ENCODE measurements at places on chromosomes 11 and 22. TPM values are rescaled to one million over a fixed set of nuclear protein-coding genes. Genes with fewer than 3 reads are reported as not detected.

DNA sequence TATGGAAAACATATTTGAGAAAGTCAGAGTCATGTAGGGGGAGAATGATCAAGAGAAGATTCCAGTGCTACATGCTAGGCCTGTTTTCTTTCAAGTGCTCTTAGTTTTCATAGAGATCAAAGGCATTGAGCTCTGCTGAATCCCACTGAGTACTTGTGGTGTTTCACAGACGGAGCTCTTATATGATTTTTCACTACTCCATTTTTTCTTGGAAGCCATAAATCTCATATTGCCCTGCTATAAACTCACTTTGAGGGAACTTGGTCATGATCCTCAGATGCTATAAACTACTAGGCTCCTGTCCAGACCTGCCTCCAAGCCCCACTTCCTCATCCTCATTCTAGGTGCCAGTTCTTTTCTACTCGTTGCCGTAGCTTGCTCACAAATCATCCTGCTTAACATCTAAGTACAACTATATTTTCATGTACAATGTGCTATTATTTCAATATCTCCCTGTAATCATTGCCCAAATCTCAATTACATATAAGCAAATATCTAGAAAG is 180.8 kb upstream of the CCDC179 start:
- H3K36me3 ChIP-seq = no peaks in the 10 kb centered on the region
- H3K4me3 ChIP-seq = no peak overlapping the region
- no peaks in the 10 kb centered on the region for H3K27me3 ChIP-seq
- no peaks in the 10 kb centered on the region for H3K4me1 ChIP-seq
- DNase-seq = no peak

GRCh38 chr11:16902781-16903378 is 111.3 kb downstream of the PLEKHA7 start:
- H3K4me1 ChIP-seq = no peaks in the 10 kb centered on the region
- DNase-seq = no peak
- H3K27ac ChIP-seq = no peak overlapping the region
- no peaks in the 10 kb centered on the region for H3K36me3 ChIP-seq

DNA sequence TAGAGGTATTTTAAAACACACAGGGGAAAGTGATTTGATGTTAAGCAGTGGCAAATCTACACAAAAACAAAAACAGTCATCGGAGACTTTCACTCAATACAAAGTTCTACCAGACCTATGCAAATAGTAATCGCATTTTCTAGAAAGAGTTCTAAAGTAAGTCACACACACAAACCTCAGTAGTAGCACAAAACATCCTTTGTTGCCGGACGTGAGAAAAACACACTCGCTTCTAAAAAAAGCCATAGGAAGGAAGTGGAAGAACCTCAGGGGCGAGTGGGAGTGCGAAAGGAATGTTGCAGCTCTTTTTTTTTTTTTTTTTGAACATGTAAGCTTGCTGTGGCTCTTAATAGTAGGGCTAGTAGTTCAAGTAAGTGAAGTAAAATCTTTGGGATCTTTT is 88.9 kb downstream of the MAML2 start:
- no peaks in the 10 kb centered on the region for H3K4me1 ChIP-seq
- DNase-seq = no peak
- H3K36me3 ChIP-seq = no peaks in the 10 kb centered on the region
- no peak overlapping the region for H3K27ac ChIP-seq
- H3K27me3 ChIP-seq = no peaks in the 10 kb centered on the region

Gene VSIG2
- 38.6 TPM for total RNA-seq

Gene C11orf91
- not detected for total RNA-seq
